ENCODE measurements at places on chromosomes 6 and 20. TPM values are rescaled to one million over a fixed set of nuclear protein-coding genes. Genes with fewer than 3 reads are reported as not detected.

Gene CSE1L
- 83.8 TPM for total RNA-seq

Gene MYCT1
- 156 TPM for total RNA-seq

Gene ULBP2
- total RNA-seq = 19.0 TPM

Gene MYLK4
- 0.35 TPM for total RNA-seq

Gene C6orf58
- total RNA-seq = not detected

Gene SLX4IP
- total RNA-seq = 2.8 TPM

Gene STMND1
- not detected for total RNA-seq

Gene SYCP2L
- total RNA-seq = 0.29 TPM

Gene RUNX2
- 4.3 TPM for total RNA-seq

Gene MLIP
- total RNA-seq = 2.9 TPM

Gene SRPK1
- 61.3 TPM for total RNA-seq

Gene CALHM5
- total RNA-seq = 4.8 TPM

Gene HDGFL1
- not detected for total RNA-seq

Gene TGM3
- not detected for total RNA-seq

Gene ARHGAP18
- total RNA-seq = 46.6 TPM

Gene ACSS1
- total RNA-seq = 10.9 TPM

Measured in glomerular endothelial cell (primary cell).